ENCODE measurements at places on chromosomes 13 and 19. TPM values are rescaled to one million over a fixed set of nuclear protein-coding genes. Genes with fewer than 3 reads are reported as not detected.

Gene BCAM
- total RNA-seq = 211 TPM

Gene RGCC
- not detected for total RNA-seq

Gene PINLYP
- total RNA-seq = 7.7 TPM

Gene SPRED3
- 13.0 TPM for total RNA-seq

GRCh38 chr19:35330475-35330874 is 1.5 kb downstream of the CD22 start:
- peaks cover 11% of the 10 kb centered on the region for H3K27me3 ChIP-seq
- H3K4me1 ChIP-seq = no peaks in the 10 kb centered on the region
- no peak for DNase-seq

DNA sequence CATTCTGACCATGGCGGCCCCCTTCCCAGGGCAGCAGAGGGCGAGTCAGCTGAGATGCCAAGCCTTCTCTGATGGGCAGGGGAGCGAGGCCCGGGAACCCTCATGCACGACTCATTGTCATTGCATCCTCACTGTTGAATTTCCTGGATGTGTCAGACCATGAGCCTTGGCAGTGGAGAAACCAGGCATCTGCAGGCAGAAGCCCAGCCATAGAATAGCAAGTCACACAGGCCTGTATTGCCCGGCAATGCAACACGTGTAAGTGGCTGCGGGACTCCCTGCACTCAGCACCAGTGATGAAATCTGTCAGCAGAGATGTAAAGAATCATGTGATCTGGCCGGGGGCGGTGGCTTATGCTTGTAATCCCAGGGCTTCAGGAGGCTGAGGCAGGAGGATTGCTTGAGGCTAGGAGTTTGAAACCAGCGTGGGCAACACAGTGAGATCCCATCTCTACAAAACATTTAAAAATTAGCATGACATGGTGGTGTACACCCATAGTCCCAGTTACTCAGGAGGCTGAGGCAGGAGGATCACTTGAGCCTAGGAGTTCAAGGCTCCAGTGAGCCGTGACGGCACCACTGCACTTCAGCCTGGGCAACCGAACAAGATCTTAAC is 199.7 kb downstream of the KATNAL1 start:
- H3K36me3 ChIP-seq = no peaks in the 10 kb centered on the region
- DNase-seq = no peak
- peaks cover 6% of the 10 kb centered on the region for H3K27me3 ChIP-seq
- peaks cover 26% of the 10 kb centered on the region for H3K4me1 ChIP-seq
- no peak overlapping the region for H3K27ac ChIP-seq

DNA sequence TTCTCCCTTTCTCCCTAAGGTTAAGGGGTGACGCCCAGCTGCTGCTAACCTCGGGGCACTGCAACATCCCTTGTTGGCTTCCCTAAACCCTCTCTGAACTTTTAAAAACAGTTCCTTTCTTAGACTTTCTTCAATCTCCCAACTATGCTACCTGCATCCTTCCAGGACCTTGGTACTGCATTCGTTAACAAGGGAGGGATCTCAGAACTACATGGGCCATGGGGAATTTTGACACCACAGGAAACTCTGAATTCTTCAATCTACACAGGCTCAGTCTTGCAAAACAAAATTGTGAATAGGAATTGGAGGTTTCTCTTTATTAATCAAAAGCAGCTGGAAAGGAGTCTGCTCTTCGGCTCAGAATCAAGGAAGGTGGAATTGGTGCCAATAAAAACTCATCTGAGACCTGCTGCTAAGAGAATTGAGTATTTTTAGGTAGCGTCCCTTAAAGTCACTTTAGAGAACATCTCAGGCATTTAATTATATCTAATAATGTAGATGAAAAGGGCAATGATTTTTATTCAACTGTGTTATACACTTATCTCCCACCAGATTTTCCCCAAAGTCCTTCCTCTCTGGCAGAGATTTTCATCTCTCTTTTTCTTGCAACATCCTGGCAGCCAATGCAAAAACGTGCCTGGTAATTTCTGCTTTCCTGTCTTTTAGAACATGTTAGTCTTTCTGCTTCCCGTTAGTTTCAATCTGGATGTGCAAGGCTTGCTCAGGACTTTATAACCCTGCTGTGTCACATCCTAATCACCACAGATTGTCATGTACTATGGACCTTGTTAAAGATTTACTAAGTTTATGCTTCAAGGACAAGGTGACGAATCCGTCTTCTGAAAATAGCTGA is 69.1 kb upstream of the SLC15A1 start:
- no peak overlapping the region for H3K4me3 ChIP-seq
- no peaks in the 10 kb centered on the region for H3K36me3 ChIP-seq
- H3K4me1 ChIP-seq = peaks cover 13% of the 10 kb centered on the region
- no peaks in the 10 kb centered on the region for H3K27me3 ChIP-seq

DNA sequence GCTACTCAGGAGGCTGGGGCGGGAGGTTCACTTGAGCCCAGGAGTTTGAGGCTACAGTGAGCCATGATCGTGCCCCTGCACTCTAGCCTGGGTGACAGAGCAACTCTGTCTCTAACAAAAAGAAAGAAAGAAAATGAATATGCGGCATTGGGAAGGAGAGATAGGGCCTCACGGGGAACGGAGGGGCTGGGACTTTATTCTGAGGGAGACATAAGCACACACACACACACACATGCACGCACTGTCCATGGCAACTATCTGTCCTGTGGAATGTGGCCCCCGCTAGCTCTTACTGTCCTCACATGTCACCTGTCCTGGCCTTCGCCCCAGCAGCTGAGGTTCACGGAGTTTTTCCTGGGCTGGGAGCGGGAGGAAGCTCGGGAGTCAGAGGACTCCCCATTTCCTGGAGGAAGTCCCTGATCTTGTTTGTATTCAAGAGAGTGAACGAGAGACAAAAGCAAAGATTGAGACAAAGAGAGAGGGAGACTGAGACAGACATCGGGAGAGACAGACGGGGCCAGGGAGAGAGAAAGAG is 654 bp downstream of the STAP2 start:
- no peak for DNase-seq
- H3K4me1 ChIP-seq = peaks cover 16% of the 10 kb centered on the region
- no peaks in the 10 kb centered on the region for H3K27me3 ChIP-seq
- peaks cover 1% of the 10 kb centered on the region for H3K36me3 ChIP-seq

DNA sequence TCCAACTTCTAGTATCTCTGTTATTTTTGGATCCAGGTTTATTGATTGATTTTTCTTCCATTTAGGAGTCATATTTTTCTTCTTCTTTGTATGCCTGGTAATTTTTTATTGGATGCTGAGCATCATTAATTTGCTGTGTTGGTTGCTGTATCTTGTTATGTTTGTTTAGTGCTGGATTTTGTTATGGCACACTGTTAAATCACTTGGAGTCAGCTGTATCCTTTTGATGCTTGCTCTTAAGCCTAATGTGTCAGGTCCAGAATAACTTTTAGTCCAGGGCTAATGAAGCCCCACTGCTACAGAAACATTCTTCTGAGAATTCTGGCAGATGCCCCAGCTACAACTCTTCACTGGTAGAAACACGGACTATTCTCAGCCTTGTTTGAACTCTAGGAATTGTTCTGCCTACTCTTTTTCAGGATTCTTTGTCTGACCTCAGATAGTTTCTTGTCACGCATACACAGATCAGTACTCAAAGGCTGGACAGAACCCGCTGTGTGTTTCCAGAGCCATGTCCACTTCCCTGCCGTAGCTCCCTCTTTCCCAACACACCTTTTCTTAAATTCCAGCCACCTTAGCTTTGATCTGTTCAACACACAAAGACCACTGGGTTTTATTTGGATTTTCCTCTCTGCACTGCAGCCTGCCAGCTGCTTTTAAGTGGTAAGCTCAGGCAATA is 137.1 kb upstream of the WASF3 start:
- no peak overlapping the region for H3K4me3 ChIP-seq
- H3K4me1 ChIP-seq = peaks cover 1% of the 10 kb centered on the region
- DNase-seq = no peak

GRCh38 chr19:38671654-38672053 is 24.2 kb downstream of the ACTN4 start:
- peaks cover 5% of the 10 kb centered on the region for H3K36me3 ChIP-seq
- H3K27me3 ChIP-seq = no peaks in the 10 kb centered on the region
- H3K4me1 ChIP-seq = peaks cover 79% of the 10 kb centered on the region
- no peak overlapping the region for H3K4me3 ChIP-seq
- peak overlapping the region; percentile 96 for H3K27ac ChIP-seq

- H3K4me3 ChIP-seq = peak overlapping the region; percentile 62
- H3K36me3 ChIP-seq = peaks cover 35% of the 10 kb centered on the region
- H3K27me3 ChIP-seq = no peaks in the 10 kb centered on the region
- peaks cover 23% of the 10 kb centered on the region for H3K4me1 ChIP-seq
Observed at GRCh38 chr13:49113526-49114286, 106.4 kb upstream of the MLNR start.

All from progenitor cell of endocrine pancreas (in vitro differentiated cells).